Kidney glomerular epithelial cell (primary cell): ENCODE measurements at places on chromosomes 1 and 21.

- peak; percentile 85 for DNase-seq
These were observed 43.6 kb downstream of the PBX1 start for GRCh38 chr1:164602480-164603093.

DNA sequence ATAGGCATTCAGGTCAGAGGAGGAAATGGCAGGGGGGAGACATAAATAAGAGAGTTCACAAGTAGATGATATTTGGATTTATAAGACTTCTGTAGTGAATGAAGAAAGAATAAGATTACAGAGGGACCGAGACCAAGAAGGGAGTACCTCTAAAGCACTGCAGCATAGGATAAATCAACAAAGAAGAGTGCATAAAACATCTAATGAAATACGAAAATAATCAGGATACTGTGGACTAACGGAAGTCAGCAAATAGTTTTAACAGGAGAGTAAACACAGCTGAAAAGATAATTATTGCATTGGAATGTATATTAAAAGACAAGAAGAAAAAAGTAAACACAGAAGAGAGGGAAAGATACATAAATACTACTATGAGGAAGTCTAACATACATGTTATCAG lies 921.9 kb upstream of the PRMT6 start:
- DNase-seq, result no peak

- DNase-seq, result no peak
These were observed 375.9 kb downstream of the DSCAM start for GRCh38 chr21:40471103-40471502.

- no peak for DNase-seq
These were observed 2.4 kb upstream of the MMP23B start for GRCh38 chr1:1629430-1630190.

DNA sequence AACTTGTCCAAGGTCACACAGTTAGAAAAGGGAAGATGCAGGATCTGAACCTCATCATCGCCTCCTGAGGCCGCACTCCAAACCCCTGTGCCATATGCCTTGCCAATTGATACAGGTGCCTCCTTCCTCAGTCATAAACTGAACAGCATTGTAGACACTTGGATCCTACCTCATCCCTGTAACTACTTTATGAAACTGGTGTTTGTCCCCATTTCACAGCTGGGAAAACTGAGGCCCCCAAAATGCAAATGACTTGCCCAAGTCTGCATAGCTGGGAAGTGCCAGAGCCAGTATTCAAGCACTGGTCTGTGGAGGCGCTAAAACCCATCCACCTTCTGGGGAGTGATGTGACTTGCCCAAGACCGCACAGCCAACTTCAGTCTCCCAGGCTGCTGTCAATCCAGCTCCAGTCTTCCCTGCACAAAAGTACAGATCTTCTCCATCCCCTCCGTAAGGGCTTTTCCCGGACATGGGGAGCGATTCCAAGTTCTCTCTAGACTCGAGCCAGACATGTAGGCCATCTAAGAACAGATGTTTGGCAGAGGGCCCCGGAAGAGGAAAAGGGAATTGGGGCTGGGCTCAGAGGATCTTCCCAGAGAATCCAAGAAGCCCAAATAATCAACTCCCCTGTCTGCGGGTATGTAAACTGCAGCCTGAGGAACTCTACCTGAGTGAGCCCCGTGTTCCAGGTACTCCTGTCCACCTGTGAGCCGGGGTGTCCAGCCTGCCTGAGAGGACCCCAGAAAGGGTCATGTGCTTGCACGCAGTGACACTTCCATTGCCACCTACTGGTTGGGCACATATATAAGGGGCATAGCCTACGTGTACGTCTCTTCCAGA lies 60.5 kb downstream of the SYT2 start:
- DNase-seq, result no peak

GRCh38 chr1:192002063-192002462 lies 156.2 kb upstream of the RGS18 start:
- no peak for DNase-seq

GRCh38 chr1:157269656-157270375 lies 131.6 kb upstream of the ETV3 start:
- DNase-seq, result no peak

DNA sequence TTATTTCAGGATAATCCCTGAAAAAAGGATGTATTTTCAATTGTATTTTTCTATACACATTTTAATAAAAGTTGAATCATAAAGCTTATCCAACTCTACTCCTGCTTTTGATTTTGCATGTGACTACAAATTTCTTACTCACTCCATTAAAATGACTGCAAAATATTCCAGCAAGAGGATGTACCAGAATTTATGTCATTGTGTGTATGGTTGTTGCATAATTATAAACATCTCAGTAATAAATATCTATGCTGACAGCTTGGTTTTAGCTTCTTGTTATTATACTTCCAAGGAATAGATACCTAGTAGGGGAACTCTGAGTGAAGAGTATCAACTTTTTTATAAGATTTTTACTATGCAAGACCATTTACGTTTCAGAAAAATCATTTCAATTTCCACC lies 463.2 kb upstream of the RUNX1 start:
- no peak for DNase-seq

GRCh38 chr1:37437087-37437486 lies 37.3 kb upstream of the ZC3H12A start:
- no peak for DNase-seq

- DNase-seq, result no peak
These were observed 188.2 kb downstream of the HHAT start for GRCh38 chr1:210516697-210517459.

DNA sequence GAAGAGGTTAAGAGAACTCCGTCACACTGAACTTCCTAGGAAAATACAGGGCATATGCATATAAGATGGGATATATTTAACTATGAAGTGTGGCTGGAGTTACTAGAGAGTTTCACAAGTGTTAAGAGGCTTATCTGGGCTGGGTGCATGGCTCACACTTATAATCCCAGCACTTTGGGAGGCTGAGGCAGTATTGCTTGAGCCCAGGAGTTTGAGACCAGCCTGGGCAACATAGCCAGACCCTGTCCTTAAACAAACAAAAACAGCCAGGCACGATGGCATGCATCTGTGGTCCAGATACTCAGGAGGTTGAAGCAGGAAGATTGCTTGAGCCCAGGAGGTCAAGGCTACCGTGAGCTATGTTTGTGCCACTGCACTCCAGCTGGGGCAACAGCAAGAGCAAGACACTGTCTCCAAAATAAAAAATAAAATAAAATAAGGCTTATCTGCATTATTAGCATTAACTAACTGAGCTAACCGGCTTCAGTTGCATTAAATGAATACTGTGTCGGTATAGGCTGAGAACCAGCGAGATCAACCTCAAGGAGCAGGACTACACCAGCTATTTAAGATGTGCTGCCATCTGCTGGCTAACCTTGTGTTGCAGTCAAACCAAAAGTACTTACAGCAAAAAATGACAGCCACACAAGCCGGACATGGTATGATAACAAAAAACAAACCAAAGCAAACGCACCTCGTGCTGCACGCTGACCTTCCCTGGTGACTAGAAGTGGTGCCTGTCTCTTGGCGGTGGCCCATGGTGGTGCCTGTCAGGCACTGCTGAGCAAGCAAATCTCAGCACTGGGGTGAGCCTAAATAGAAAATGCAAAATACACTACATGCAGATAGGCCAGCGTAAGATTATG lies 19.7 kb upstream of the RBBP5 start:
- peak; percentile 67 for DNase-seq

- DNase-seq, result no peak
These were observed 79.4 kb downstream of the TNR start for GRCh38 chr1:175663991-175664390.

GRCh38 chr1:154391086-154391770 lies 13.9 kb upstream of the IL6R start:
- DNase-seq, result no peak

DNA sequence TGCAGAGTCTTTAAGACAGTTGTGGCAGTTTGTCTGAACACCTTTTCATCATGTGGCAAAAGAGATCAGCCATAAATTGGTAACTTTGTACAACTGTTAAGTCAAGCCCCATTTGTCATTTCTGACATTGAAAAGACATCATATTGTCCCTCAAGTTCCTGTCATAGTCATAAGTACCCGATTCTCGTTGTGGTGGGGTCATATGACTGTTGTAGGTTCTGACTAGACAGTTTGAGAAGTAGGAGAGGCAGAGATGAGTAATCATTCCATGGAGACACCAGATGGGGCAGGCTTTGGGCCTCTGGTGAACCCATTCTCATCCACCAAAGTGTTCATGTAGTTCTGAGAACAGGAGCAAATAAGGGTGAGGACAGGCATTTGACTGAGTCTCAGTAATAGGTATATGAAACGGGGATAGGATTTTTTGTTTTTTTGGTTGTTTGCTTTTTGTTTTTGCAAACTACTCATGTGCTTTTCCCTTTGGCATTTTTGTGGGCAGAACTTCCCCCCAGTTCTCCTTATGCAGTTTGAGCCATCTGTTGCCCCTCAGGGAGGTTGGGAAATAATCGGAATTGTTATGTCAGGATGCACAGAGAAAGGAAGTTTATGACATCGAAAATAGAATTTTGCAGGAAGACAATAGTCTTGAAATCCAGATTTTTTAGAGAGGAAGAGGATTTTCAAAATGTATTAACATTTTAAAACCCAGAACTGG lies 86.9 kb upstream of the KCNE2 start:
- DNase-seq, result no peak

DNA sequence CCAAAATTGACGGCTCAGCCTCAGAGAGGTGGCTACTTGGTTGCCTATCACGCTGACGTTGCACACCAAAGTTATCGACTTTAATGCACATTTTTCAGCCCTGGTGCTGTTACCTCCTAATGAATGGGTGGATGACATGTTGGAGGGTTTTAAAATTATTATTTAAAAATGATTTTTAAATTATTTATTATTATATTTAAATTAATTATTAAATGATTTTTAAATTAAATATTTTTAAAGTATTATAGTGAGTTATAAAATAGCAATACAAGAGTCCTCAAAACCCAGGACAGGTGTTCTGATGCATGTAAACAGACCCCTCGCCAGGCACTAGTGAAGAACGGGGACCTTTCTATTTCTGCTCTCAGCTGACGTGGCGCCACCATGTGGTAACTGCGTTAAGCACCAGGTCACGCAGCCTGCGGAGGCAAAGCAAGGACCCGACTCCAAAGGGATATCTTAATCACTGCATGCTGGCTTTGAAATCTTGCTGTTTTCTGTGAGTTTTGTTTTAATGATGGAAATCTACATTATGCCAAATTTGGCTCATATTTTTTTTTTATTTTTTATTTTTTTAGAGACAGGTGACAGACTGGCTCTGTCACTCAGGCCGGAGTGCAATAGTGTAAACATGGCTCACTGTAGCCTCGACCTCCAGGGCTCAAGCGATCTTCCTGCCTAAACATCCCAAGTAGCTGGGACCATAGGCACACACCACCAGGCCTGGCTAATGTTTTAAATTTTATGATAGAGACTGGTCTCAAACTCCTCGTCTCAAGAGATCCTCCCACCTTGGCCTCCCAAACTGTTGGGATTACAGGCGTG lies 22.6 kb downstream of the CASP9 start:
- peak; percentile 5 for DNase-seq

GRCh38 chr1:204435872-204436271 lies 24.3 kb upstream of the PPP1R15B start:
- DNase-seq, result no peak

DNA sequence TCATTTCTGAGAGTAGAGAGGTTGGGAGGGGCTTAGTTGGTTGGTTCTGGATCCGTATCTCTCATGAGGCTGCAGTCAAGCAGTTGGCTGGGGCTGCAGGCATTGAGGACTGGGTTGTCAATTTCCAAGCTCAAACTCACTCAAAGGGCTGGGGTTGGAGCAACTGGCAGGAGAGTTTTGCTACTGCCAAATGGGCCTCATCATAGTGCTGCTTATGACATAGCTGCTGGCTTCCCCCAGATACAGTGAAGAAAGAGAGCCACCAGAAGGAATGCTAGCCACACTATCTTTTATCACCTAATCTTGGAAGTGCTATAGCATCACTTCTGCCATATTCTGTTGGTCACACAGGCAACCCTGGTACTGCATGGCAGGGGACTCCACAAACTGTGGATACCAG lies 363.5 kb upstream of the USP24 start:
- no peak for DNase-seq

GRCh38 chr1:112558634-112559033 lies 49.9 kb downstream of the WNT2B start:
- DNase-seq, result no peak

DNA sequence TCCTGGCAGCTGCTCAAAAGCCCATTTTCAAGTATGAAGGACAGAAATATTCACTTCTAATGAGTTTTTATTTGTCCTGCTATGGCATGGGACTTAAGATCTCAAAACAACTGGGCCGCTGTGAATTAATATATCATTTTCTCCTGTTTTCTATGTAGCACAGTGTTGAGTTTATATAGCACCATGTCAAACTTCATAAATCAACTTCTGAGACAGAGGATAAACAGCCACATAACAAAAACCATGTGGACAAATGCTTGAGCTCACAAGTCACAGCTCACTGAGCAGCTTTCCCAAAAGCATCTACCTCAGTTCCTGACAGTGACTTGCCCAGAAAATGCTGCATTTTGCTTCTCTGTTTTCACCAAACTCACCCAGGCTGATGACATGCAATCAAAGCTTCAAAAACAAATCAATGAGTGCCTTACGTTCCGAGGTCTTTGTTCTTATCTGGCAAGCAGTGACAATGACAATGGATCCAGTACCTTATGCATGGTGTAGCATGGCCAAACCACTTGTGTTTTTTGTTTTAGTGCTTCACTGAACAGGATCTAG lies 722.6 kb downstream of the LRRIQ3 start:
- peak; percentile 19 for DNase-seq

GRCh38 chr1:72271555-72272085 lies 10.7 kb downstream of the NEGR1 start:
- no peak for DNase-seq

DNA sequence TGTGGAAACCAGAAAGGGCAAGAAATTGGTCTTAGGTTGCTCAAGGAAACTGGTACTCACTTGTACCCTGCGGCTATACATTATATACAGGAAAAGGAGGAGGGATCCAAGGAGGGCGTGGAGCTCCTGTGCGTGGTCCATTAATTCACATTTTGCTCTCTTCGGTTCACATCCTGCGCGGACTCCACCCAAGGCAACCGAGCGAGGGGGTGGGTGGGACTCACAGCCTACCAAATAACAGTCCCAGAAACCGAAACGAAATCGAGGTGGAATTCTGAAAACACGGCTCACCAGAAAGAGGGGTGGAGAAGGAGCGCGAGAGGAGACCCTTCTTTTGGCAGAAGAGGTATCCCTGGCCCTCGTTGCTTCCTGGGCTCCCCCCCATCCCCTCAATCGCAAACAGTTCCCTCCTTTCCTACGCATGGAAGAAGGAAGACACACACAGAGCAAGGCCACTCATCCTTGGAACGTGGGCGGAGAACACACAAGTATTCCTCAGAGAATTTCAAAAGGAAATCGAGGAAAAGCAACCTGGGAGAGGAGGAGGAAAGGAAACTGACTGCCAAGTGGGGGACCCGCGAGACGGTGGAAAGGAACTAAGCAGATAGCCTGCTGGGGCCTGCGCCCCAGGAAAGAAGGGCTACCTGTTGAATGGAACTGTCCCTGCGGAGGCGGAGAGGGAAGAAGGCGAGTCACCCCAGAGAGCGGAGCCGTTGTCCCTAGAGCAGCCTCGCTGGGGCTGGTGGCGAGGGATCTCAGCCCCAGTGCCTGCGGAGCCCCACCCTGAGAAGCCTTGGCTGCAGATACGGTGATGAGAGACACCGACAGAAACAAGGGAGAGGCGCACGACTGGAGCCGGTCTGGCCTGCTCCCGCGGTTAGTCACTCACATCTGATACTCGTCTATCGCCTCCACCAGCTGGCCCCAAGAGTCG lies 705 bp downstream of the AIDA start:
- DNase-seq, result peak; percentile 71
